ENCODE measurements at places on chromosomes 3 and 15.

DNA sequence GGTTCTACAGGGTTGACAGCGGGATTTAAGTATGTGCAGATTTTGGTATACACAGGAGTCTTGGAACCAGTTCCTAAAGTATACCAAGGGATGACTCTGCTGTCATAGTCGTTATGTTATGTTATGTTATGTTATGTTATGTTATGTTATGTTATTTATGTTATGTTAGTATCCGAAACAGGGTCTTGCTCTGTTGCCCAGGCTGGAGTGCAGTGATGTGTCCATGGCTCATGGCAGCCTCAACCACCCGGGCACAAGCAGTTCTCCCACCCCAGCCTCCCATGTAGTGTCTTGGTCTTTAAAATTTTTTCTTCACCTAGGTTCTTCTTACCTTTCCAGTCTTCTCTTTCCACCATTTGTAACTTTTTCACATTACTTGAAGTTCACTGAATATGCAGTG lies 21.7 kb downstream of the PPP4R2 start:
- DNase-seq, result no peak

DNA sequence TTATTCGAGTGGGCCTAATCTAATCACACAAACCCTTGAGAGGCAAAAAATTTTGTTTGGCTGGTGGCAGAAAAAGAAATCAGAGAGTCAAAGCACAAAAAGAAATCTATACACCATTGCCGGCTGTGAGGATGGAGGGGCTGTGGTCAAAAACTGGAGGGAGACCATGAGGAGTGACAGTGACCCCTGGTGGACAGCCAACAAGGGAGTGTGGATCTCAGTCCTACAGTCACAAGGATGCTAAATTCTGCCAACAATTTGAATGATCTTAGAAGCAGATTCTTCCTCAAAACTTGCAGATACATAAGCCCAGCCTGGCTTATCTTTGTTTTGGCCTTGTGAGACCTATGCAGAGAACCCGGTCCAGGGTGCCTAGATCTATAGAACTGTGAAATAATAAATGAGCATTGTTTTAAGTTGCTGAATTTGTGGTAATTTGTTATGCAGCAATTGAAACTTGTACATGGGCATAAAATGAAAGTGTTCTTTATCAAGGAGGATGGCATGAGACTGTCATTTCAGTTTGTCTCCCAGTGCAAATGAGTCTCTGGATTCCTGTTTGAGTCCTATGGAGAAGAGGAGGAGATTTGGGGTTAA lies 103.0 kb upstream of the ARHGEF26 start:
- no peak for DNase-seq

GRCh38 chr15:98226149-98226548 lies 265.6 kb downstream of the ARRDC4 start:
- no peak for DNase-seq

DNA sequence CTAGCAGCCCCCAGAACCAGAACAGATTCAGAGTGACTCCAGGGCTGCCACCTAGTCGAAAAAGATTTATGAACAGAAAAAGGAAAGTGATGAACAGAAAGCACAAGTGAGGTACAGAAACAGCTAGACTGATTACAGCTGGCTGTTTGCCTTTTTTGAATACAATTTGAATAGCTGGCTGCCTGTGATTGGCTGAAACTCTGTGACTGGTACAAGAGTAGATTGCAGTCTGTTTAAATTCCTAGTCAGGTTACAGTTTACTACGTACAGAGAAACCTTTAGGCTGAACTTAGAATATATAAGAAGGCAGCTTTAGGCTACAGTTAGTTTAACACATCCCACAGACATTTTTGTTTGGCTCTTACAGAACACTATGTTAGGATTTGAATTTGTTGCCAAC lies 10.0 kb downstream of the CCDC13 start:
- DNase-seq, result no peak

GRCh38 chr3:171672124-171672523 lies 138.2 kb downstream of the PLD1 start:
- DNase-seq, result no peak

Data from frontal cortex (tissue), 4 donors.